Foreskin melanocyte (primary cell): ENCODE measurements at places on chromosomes 3 and 15.

- no peak for DNase-seq
Observed at GRCh38 chr15:28989239-28989830, 103.6 kb downstream of the APBA2 start.

DNA sequence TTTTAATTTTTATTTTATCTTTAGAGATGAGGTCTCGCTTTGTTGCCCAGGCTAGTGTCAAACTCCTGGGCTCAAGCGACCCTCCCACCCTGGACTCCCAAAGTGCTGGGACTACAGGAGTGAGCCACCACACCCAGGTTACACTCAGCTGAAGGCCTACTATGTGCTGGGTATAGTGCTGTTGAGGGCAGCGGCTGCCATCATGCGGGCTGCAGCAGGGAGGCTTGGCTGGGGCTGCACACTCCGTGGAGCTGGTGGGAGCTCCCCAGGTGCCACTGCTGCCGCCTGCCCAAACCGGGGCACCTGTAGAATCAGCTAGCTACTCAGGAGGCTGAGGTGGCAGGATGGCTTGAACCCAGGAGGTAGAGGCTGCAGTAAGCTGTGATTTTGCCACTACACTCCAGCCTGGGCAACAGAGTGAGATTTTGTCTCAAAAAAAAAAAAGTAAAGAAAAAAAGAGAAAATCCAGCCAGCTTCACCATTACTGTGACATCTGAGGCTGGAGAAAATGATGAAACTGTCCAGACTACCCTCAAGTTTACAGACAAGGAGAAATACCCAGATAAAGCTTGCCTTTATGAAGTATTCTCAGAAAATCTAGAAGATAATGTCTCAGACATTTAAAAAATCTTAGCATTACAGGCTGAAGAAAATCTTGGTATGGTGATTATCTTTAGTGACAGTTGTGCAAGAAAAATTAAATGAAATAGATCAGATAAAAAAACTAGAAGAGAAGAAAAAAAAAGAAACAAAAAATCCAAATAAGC lies 42.1 kb downstream of the CRABP1 start:
- DNase-seq = no peak

- DNase-seq = no peak
Observed at GRCh38 chr15:27483124-27483523, 512.1 kb downstream of the GABRG3 start.

DNA sequence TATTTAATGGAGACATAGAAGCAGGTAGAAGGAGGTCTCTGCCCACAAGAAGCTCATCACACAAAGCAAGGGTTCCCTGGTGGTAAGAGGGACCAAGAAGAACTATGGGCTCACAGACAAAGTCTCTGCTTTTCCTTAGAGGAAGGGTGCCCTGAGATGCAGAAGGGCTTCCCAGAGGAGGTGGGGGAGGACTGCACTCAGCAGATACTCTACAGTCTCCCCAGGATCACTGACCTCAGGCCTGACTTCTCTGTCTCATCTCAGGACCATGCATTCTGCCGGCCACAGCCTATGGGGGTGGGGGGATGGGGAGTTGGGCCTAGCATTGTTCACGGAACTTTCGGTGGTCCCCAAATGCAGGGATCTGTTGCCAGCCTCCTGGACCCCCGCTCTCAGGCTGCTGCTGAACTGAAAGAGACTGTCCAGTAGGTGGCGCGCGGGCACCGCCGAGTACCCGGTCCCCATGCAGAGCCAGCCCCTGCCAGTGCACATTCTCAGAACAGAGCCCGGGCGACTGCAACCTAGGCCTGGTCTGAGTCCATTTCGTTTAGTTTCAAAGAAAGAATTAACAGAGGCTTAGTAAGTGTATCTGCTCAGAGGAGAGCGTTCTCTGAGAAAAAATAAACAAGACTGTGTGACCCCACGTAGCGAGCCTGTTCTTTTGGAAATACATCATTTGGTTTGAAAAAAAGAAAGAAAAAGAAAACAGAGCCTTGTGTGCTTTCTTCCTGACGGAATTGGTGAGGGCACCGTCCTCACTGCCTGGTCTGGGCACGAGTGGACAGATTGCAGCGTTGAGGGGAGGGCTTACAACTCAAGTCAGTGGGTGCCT lies 74.1 kb downstream of the LRTM1 start:
- peak; percentile 4 for DNase-seq
